ENCODE measurements at places on chromosomes 4 and X. TPM values are rescaled to one million over a fixed set of nuclear protein-coding genes. Genes with fewer than 3 reads are reported as not detected.
A peak's percentile ranks its signal among the peaks of the same experiment; 100 is the strongest.

Gene COL4A6
- total RNA-seq = 2.4 TPM

Gene MAGEA6
- total RNA-seq = 0.57 TPM

- H3K27me3 ChIP-seq = no peaks in the 10 kb centered on the region
- no peak for DNase-seq
- H3K4me3 ChIP-seq = no peak overlapping the region
- H3K27ac ChIP-seq = no peak overlapping the region
Measured at GRCh38 chr4:27789773-27790172, 929.1 kb downstream of the STIM2 start.

- no peak for DNase-seq
- H3K4me1 ChIP-seq = no peaks in the 10 kb centered on the region
- H3K27me3 ChIP-seq = no peaks in the 10 kb centered on the region
- H3K27ac ChIP-seq = no peak overlapping the region
Measured at GRCh38 chr4:152588869-152589268, 53.0 kb upstream of the FBXW7 start.

GRCh38 chrX:85004255-85004654 is 578 bp downstream of the APOOL start:
- DNase-seq = no peak
- H3K4me1 ChIP-seq = peaks cover 3% of the 10 kb centered on the region
- no peaks in the 10 kb centered on the region for H3K27me3 ChIP-seq
- H3K36me3 ChIP-seq = no peaks in the 10 kb centered on the region

DNA sequence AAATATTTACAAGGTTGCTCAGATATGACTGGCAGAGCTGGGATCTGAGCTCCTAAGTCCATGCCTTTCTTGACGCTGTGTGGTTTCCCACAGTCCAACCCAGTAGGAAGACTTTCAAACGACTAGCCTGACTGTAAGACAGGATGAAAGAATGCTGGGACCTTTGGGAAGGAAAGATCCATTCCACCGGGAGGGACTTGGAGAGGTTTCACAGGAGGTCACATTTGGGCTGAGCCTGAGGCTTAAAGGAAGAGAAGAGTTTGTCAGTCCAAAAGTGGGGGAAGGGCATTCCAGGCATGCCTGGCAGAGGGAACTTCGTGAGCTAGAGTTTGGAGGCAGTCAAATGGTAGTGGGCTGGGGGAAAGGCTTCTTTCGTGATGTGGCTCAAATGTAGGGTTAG is 1.5 kb downstream of the STARD8 start:
- peaks cover 25% of the 10 kb centered on the region for H3K4me1 ChIP-seq
- H3K27me3 ChIP-seq = no peaks in the 10 kb centered on the region
- no peak overlapping the region for H3K27ac ChIP-seq
- DNase-seq = no peak
- H3K4me3 ChIP-seq = peak overlapping the region; percentile 33

DNA sequence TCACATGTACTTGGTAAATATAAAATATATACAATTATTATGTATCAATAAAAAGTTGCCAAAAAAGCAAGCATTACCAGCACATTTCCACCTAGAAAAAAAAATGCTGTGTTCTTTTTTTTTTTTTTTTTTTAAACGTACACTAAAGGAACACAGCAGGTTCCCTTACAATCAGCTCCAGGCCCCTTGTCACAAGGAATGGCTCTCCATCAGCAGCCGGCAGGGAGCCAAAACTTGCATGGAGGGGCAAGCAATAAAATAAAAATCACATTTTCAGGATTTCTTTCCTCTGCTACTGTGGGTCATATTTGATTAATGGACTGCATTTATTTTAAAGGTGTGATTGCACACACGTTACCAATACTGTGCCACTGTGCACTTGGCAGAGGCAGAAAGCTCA is 460.3 kb downstream of the GPAT3 start:
- DNase-seq = no peak
- H3K36me3 ChIP-seq = no peaks in the 10 kb centered on the region
- no peaks in the 10 kb centered on the region for H3K4me1 ChIP-seq

DNA sequence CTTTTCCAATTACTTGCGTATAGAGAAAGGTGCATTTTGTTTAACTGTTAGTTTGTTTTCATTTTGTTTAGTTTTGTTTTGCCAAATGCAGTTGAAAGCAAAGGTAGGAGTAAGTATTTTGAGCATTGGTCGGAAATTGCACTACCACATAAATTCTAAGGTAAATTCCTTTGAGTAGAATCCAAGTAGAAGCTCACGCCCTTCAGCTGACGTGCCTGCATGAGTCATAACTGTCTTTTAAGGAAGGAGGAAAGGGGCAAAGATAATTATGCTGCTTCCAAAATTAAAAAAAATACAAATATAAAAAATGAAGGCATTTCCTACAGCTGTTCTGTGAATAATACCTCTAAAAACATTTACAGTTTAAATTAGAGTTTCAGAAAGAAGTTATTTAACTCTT is 110.2 kb upstream of the MYOZ2 start:
- DNase-seq = peak; percentile 35
- H3K36me3 ChIP-seq = no peaks in the 10 kb centered on the region
- H3K4me1 ChIP-seq = peaks cover 12% of the 10 kb centered on the region
- no peaks in the 10 kb centered on the region for H3K27me3 ChIP-seq
- no peak overlapping the region for H3K4me3 ChIP-seq
- no peak overlapping the region for H3K27ac ChIP-seq

DNA sequence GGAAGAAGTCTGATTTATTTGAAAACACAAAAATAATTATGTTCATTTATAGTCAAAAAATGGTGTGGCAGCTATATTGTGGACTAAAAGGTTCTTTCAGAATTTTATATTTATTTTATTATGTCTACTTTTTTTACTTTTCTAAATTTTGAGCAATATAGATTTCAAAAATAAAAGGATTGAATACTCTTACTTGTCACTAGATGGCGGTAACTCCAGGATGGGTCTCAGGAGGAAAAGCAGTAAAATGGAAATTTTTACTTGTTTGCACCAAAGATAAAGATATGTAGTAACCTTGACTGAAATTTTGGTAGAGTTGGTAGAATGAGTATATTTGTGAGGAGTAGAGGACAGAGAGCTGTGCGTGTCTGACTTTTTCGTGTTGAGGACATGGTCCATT is 14.5 kb upstream of the DACH2 start:
- H3K4me1 ChIP-seq = no peaks in the 10 kb centered on the region
- DNase-seq = no peak
- H3K27ac ChIP-seq = no peak overlapping the region
- no peaks in the 10 kb centered on the region for H3K27me3 ChIP-seq
- no peaks in the 10 kb centered on the region for H3K36me3 ChIP-seq
- no peak overlapping the region for H3K4me3 ChIP-seq

DNA sequence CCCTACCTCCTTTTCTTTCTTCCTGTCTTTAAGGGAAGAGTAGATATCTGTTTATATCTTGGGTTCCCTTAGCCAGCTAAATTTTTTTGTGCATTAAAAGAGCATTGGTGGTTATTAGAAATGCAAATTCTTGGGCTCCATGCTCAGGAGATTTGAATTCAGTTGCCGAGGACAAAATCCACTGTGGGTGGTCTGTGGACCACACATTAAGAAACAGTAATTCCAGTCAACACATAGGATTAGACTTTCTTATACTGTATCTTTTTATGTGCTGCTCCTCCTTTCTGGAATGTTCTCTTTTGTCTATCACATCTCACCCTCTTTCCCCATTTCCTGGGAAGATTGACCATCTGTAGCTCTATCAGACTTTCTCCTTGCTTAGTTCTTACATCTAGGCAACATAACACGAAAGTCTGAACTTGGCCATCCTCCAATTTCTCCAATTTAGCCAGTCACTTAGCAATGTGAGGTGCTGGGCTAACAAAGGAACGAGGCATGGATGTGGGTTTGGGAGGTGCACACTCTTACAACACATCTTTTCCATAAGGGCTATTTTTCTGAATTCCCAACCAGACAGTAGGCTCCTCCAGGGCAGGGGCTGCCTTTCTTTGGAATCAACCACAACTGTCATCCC is 5.3 kb upstream of the PDLIM3 start:
- DNase-seq = no peak
- peaks cover 2% of the 10 kb centered on the region for H3K4me1 ChIP-seq
- H3K27me3 ChIP-seq = no peaks in the 10 kb centered on the region
- no peaks in the 10 kb centered on the region for H3K36me3 ChIP-seq

- DNase-seq = no peak
- no peaks in the 10 kb centered on the region for H3K36me3 ChIP-seq
- H3K4me1 ChIP-seq = no peaks in the 10 kb centered on the region
- H3K27me3 ChIP-seq = peaks cover 34% of the 10 kb centered on the region
- H3K4me3 ChIP-seq = no peak overlapping the region
- no peak overlapping the region for H3K27ac ChIP-seq
Measured at GRCh38 chr4:80900908-80901307, 129.6 kb upstream of the BMP3 start.

DNA sequence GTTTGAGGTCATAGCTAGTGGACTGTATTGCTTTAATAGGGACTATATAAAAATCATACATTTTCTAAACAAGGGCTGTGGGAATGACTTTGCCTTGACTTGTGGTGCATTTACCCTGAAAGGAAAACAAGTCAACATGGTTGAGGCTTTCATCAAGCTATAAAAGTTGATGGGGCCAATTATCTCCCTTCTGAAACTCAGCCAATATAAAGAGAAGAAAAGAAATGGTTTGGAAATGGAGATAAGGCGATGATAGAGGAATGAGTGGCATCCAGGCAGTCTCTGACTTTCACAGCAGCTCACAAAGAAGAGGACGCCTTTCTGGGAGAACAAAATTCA is 118.7 kb downstream of the SMARCA1 start:
- DNase-seq = no peak
- H3K27me3 ChIP-seq = no peaks in the 10 kb centered on the region
- H3K4me1 ChIP-seq = no peaks in the 10 kb centered on the region
- no peak overlapping the region for H3K4me3 ChIP-seq

DNA sequence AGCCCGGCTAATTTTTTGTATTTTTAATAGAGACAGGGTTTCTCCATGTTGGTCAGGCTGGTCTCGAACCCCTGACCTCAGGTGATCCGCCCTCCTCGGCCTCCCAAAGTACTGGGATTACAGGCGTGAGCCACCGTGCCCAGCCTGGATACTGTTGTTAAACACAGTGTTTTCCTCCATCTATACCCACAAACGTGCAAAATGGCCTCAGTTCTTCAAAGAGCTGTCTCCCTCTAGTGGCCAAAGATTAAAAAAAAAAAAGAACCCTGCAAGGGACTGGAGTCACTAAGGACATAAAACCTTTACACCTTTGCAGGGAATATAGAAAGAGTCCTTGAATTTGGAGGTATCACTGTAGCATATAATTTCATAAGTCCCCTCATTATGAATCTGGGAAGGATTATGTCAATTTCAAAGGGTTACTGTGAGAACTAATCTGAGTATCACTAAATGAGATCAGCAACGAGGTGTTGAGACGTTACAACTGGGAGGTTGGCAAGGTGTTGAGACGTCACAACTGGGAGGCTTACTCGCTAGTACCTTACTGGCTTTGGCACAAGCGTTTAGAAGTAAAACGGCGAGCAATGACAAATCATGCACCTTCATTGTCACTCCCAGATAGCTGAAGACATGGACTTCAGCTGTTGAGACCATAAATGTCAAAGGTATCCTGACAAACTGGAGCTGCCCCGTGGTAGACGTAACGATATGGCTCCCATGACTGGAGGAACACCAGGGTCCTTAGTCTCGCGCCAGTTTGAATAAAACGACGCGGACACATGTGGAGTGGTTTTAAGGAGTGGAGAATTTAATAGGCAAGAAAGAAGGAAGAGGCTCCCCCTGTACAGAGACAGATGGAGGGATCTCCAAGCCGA is 33.4 kb upstream of the ENPP6 start:
- no peak overlapping the region for H3K27ac ChIP-seq
- H3K36me3 ChIP-seq = no peaks in the 10 kb centered on the region
- H3K27me3 ChIP-seq = no peaks in the 10 kb centered on the region
- H3K4me3 ChIP-seq = no peak overlapping the region

DNA sequence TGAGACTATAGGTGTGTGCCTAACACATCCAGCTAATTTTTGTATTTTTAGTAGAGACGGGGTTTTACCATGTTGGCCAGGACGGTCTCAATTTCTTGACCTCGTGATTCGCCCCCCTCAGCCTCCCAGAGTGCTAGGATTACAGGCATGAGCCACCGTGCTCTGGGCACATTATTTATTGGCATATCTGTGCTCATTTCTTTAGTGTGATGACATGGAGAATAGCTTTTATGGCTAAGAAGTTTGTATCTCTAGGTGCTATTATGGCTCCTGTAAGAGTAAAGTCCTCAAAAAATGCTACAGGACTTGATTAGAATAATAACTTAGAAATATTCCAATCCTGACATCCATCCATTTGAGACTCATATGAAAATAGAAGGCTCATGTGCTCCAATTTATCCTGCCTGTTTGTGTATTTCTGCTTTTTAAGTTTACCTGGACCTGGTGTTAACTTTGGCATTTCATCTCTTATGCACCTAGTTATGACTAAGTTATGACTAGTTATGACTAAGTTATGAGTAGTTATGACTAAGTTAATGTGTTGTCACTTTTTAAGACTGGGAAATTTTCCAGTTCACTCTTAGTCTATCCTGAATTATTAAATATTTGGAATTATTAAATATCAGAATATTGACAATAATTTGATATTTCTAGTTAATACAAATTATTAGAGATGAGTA is 36.4 kb upstream of the UNC5C start:
- peak; percentile 39 for DNase-seq
- H3K4me1 ChIP-seq = no peaks in the 10 kb centered on the region
- no peaks in the 10 kb centered on the region for H3K36me3 ChIP-seq
- no peak overlapping the region for H3K4me3 ChIP-seq
- H3K27ac ChIP-seq = no peak overlapping the region

DNA sequence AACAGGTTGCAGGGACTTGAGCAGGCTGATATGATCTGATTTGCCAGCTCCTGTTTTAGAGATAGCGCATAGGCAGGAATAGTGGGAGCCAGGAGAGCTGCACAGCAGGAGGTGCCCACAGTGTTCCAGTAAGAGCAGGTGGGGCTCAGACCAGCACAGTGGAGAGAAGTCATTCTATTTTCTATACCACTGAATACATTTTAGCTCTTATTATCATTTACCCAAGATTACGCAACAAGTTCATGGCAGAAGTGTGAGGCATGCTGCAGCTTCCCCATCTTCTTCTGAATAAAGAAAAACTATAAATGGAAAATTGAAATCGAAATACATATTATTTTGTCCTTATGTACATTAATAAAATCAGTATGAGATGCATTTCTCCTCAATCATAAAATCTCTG is 114.7 kb upstream of the EDNRA start:
- H3K36me3 ChIP-seq = no peaks in the 10 kb centered on the region
- no peaks in the 10 kb centered on the region for H3K27me3 ChIP-seq
- no peak for DNase-seq
- H3K27ac ChIP-seq = no peak overlapping the region

DNA sequence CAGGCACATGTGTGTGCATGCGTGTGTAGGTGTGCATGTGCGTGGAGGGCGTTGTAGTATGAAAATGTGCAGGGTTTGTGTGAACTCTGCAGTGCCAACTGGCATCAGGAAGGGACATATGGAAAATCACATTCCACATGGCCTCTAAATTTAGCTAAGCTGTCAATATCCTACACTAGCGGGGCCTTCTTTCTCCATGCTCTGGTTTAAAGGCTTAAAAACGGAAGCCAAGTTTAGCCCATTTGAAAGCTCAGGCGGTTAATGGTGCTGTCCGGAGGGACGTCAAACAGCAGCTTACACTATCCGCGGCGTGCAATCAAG is 144.1 kb upstream of the NOCT start:
- DNase-seq = no peak
- no peak overlapping the region for H3K27ac ChIP-seq
- H3K4me3 ChIP-seq = no peak overlapping the region
- 0 out of 2 replicates have a peak, but pooled peaks cover 3% of the 10 kb centered on the region for H3K4me1 ChIP-seq

Data from HCT116 (cell line).